ENCODE measurements at places on chromosomes 1 and 21. TPM values are rescaled to one million over a fixed set of nuclear protein-coding genes. Genes with fewer than 3 reads are reported as not detected.

Gene RASAL2
- total RNA-seq = 0.11 TPM

GRCh38 chr1:119838236-119838635 lies 27.0 kb upstream of the REG4 start:
- no peak overlapping the region for H3K27ac ChIP-seq
- H3K36me3 ChIP-seq = no peaks in the 10 kb centered on the region
- H3K4me1 ChIP-seq = peaks cover 2% of the 10 kb centered on the region
- peaks cover 29% of the 10 kb centered on the region for H3K27me3 ChIP-seq

Gene HSD3B1
- not detected for total RNA-seq

Gene AGT
- not detected for total RNA-seq

Gene PCSK9
- total RNA-seq = not detected

DNA sequence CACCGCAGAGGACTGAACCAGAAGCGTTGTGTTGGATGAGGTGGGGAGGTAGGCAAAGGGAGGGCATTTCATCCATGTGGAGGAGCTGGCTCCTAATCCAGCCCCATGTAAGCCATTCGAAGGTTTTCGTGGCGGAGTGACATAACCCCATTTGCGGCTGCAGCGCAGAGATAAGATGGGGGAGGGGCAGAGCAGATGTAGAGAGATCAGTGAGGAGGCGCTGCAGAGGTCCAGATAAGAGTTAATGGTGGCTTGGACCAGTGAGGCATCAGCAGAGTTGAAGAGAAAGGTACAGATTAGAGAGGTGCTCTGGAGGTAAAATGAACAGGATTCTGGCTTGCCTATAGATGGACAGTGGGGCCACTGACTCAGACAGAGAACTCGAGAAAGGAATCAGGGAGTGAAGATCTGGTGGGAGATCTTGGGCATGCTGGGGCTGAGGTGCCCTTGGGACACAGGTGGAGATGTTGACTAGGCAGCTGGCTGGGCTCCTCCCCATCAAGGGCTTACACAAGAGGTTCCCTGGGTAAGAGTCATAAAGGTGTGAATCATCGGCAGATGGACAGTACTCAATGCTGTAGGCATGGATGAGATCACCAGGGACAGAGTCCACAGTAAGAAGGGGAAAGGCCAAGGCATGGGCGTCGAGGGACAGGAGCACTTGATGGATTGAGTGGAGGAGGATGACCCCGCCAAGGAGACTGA lies 7.8 kb upstream of the PTPRF start:
- H3K27ac ChIP-seq = no peak overlapping the region
- H3K27me3 ChIP-seq = peaks cover 22% of the 10 kb centered on the region
- no peaks in the 10 kb centered on the region for H3K4me1 ChIP-seq
- no peak for DNase-seq
- H3K36me3 ChIP-seq = no peaks in the 10 kb centered on the region

- peaks cover 3% of the 10 kb centered on the region for H3K36me3 ChIP-seq
- no peak overlapping the region for H3K27ac ChIP-seq
- no peaks in the 10 kb centered on the region for H3K27me3 ChIP-seq
- no peak overlapping the region for H3K4me3 ChIP-seq
- no peak for DNase-seq
Observed at GRCh38 chr21:14880922-14881321, 183.9 kb downstream of the NRIP1 start.

Gene TTC22
- 10.1 TPM for total RNA-seq

- no peak overlapping the region for H3K27ac ChIP-seq
- H3K4me1 ChIP-seq = peaks cover 17% of the 10 kb centered on the region
- peaks cover 3% of the 10 kb centered on the region for H3K36me3 ChIP-seq
Observed at GRCh38 chr1:27491748-27492700, 2.1 kb upstream of the WASF2 start.

DNA sequence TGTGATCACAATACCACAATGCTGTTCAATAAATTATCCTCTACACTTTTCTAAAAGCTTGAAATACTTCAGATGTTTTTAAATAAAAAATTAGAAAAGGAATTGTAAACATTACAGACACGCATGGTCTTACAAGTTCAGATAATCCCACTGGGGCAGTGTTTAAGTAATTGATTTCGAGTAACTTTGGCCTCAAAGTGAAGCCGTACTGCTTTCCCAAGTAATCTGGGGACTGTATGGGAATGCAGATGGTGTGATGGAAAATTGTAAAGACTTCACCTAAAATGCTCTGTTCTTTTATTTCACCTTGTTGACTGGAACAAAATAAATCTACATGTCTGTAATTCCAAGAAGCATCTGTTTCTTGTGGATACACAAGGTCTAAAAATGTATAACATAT lies 401.7 kb upstream of the LYPLAL1 start:
- H3K27me3 ChIP-seq = no peaks in the 10 kb centered on the region
- H3K36me3 ChIP-seq = no peaks in the 10 kb centered on the region
- no peak for DNase-seq
- no peak overlapping the region for H3K4me3 ChIP-seq
- H3K4me1 ChIP-seq = no peaks in the 10 kb centered on the region

Gene VANGL1
- 7.6 TPM for total RNA-seq

Gene C1orf53
- total RNA-seq = not detected

DNA sequence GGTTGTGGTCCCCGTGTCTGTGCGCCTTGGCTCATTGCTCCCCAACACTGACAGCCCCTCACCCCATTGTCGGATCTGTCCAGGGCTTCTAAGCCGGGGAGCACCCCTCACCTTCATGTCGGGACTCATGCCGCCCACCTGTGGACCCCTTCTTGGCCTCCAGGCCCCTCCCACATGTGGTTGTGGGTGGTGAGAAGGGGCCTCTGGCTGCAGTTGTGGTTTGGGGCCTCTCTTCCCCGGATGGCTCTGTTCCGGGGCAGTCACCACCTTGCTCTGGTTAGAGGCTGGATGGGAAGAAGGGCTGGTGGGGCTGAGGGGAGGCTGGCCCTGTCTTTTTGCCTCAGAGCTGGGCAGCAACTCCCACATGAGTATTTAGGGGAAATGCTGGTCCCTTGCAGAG lies 158.6 kb upstream of the C1orf174 start:
- no peak for DNase-seq
- no peaks in the 10 kb centered on the region for H3K36me3 ChIP-seq
- H3K27ac ChIP-seq = no peak overlapping the region

DNA sequence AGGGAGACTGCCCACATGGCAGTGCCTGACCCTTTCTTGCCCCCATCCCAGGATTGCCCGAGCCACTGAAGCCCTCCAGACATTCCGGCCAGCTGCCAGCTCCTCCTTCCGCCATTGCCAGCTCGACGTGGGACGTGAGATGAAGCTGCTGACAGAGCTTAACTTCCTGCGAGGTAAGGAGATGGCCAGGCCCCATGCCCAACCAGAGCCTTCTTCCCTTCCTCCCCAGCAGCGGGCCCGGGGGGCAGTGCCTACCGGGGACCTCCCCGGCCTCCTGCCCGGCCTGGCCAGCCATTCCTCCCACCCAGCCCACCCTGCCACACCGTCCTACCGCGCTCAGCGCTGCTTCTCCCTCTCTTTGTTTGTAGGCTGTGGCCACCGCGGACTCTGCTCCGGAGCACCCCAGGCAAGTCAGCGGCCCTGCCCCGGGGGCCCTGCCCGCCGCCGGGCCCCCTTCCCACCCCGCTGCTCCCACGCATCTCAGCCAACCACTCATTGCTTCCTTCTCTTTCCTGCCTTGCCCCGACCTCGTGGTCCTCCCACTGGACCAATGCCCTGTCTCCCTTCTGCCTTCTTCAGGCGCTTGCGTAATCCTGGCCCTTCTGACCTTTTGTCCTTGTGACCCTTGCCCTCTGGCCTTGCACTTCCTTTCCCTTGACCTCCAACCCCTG lies 4.9 kb downstream of the TRIM46 start:
- peaks cover 16% of the 10 kb centered on the region for H3K4me1 ChIP-seq
- peaks cover 16% of the 10 kb centered on the region for H3K36me3 ChIP-seq

Gene FMO5
- total RNA-seq = 0.60 TPM

DNA sequence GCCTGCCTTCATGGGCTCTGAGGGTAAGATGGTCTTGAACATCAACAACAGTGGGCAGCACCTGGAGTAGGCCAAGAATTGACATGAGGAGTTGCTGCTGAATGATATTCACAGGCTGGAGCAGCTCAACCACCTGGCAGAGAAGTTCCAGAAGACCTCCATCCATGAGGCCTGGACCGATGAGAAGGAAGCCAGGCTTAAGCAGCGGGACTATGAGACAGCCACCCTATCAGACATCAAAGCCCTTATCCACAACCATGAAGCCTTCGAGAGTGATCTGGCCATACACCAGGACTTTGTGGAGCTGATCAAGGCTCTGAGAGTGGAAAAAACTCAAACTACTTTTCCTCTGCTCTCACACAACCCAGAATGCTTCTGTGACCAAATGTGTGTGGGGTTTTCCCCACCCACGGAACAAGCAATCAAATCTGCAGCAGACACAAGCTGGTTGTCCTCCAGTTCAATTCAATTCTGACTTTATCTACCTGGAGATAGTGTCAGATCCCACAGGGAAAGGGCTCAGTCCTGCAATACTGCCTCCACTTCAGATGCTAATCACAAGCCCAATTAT lies 12.1 kb upstream of the EPHA10 start:
- H3K27me3 ChIP-seq = peaks cover 18% of the 10 kb centered on the region
- no peak overlapping the region for H3K27ac ChIP-seq
- no peaks in the 10 kb centered on the region for H3K4me1 ChIP-seq

DNA sequence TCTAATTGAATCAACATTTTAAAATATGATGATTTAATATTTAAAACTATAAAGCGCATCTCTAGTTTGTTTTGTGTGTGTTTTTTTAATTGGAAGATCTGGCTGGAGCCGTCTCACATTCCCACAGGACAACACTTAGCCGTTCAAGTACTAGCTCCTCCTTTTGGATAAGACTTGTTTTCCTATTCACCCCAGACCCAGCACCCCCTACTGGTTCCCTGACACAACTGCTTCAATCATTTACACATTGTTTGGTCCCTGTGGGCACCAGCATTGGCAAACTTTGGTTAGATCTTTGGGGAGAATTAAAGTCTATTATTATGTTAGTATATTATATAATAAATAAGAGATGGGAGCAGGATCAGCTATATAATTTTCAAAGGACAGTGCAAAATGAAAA lies 34.5 kb downstream of the TYW3 start:
- no peaks in the 10 kb centered on the region for H3K27me3 ChIP-seq
- peaks cover 14% of the 10 kb centered on the region for H3K36me3 ChIP-seq
- H3K27ac ChIP-seq = no peak overlapping the region
- peaks cover 4% of the 10 kb centered on the region for H3K4me1 ChIP-seq

DNA sequence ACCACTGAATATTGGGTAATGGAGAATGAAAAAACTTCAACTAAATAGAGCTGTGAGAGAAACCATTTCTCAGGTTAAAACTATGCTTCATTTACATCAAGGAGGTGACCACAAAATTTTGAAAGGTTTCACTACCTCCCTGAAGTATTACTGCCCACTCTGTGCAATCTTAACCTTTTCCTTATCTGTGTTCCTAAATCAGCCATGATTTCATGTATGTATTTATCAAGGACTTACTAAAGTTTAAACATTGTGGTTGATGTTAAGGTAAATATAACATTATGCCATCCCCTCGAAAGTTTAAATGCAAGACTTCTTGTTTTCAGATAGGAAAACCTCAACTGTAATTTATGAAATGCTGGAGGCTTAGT lies 84.4 kb downstream of the CLEC20A start:
- H3K36me3 ChIP-seq = no peaks in the 10 kb centered on the region
- H3K4me3 ChIP-seq = no peak overlapping the region
- no peak for DNase-seq
- H3K27ac ChIP-seq = no peak overlapping the region
- H3K4me1 ChIP-seq = no peaks in the 10 kb centered on the region
- H3K27me3 ChIP-seq = peaks cover 6% of the 10 kb centered on the region

Gene INSRR
- 0.47 TPM for total RNA-seq
